Cortex of kidney (tissue), 1 donor: ENCODE measurements at places on chromosomes 16 and 17.

DNA sequence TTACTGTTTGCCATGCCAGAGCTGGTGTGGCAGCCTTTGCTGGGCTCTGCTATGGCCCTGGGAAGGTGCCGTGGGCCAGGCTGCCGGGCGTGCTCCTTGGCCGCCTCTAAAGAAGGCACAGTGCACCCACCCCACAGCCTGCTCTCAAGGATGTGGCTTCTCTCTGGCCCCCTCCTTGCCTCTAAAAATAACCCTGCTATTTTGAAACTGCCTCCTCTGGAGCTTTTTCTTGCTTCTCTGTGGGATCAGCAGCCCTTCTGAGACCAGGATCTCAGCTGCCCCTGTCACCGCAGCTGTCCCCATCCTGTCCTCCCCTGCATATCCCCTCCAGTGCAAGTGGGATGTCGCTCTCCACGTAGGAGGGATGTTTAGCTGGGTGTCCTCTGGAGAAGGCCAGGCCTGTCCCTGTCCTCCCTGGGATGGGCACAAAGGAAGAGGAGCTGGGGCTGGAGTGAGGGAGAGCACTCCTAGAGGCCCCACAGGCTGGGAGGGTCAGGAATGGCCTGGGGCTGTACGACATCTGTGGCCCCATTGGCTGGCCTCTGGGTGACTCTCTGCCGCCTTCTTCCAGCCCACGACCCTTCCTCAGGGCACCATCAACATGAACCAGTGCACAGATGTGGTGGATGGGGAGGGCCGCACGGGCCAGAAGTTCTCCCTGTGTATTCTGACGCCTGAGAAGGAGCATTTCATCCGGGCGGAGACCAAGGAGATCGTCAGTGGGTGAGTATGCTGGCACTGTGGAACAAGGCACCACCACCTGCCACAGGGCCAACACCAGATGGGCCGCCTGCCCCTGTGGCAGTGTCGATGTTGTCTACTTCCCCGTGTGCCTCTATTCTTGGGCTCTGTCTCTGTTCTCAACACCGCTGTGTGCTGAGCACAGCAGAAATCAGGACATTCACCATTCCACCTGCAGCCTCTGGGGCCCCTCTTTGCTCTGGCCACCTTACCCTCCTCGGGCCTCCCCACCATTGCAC lies 79.7 kb downstream of the PLD6 start:
- no peak for DNase-seq

DNA sequence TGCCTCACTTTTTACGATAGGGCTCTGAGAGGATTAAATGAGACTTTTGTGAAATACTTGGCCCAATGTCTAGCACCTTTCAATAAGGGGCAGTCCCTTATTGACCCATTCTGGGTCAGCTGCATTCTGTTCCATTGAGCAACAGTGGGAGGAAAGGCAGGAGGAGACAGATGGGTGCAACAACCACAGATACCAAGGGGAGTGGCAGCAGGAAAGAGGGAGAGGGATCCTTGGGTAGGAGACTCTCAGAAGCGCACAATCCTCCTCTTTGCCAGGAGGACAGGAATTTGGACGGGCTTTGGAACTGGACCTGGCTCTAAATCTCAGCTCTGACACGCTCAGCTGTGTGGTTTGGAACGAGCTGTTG lies 3.5 kb downstream of the PIPOX start:
- DNase-seq = no peak

DNA sequence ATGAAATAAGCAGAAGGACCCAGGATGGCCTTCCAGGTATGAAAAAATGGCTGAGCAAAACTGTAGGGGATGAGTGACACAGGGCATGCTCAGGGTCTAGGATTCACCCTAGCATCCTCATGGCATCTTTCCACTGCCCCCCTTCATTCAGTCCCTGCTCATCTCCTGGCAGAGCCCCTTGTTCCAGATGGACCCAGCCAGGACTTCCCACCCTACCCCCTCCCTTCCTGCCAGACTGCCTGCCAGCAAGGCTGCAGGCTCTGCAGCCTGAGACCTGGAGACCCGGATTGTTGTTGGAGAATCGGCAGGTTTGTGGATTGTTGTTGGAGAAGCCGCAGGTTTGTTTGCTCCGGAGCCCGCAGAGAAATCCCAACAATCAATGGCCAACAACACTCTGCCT lies 6.6 kb downstream of the SEZ6 start:
- DNase-seq = no peak

- DNase-seq = no peak
Measured at GRCh38 chr16:81939164-81940056, 71.9 kb downstream of the SDR42E1 start.

DNA sequence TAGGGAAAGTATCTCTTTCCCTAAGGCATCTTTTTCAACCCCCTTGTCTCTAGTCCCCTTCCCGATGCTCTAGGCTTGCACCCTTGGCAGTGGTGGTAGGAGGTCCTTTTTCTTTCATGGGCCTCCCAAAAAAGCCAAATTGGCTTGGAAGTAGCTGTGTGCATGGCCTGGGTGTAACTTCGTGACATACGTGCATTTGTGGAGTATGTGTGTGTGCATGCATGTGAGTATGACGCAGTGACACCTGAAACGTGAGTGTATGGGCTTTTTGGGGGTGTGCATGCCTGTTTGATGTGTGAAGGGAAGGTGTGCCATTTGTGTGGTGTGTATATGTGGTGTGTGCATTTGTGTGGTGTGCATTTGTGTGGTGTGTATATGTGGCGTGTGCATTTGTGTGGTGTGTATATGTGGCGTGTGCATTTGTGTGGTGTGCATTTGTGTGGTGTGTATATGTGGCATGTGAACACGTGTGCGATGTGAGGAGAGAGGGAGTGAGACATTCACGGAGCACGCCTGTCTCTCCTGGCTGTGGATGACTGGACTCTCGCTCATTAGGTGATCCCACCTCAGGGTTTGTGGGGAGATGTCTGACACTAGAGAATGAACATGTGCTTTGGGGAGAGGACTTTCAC lies 15.7 kb downstream of the IGFBP4 start:
- no peak for DNase-seq

GRCh38 chr16:79012671-79013434 lies 587.7 kb downstream of the MAF start:
- no peak for DNase-seq

- no peak for DNase-seq
Measured at GRCh38 chr17:42061646-42062487, 11.5 kb upstream of the C17orf113 start.

GRCh38 chr16:55700961-55701360 lies 45.2 kb downstream of the SLC6A2 start:
- no peak for DNase-seq

GRCh38 chr17:61149862-61150362 lies 249.7 kb upstream of the TBX2 start:
- no peak for DNase-seq

GRCh38 chr17:31521632-31522283 lies 130.3 kb downstream of the RAB11FIP4 start:
- no peak for DNase-seq

DNA sequence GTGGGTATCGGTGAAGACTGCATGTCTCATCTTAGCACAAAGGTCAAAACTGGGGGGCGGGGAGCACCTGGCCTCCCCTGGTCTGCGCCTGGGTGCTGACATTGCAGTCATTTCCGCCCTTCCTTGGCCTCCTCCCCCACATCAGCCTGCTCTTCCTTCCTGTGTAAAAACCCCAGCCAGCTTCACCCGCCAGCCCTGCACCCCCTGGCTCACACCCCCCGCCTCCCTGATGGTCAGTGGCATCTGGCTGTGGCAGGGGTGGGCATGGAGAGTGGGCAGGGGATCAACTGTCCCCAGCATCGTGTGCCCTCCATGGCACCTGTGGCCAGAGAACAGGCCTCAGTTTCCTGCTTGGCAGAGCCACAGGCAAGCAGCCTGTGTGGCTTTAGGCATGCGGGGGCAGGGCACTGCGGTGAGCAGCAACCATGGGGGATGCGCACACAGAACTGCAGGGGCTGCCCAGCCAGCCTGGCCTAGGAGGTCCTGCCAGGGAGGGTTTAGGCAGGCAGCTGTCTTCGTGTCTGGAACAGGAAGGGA lies 26.5 kb upstream of the LASP1NB start:
- DNase-seq = no peak

GRCh38 chr16:75385507-75386152 lies 47.7 kb downstream of the CFDP1 start:
- DNase-seq = no peak

DNA sequence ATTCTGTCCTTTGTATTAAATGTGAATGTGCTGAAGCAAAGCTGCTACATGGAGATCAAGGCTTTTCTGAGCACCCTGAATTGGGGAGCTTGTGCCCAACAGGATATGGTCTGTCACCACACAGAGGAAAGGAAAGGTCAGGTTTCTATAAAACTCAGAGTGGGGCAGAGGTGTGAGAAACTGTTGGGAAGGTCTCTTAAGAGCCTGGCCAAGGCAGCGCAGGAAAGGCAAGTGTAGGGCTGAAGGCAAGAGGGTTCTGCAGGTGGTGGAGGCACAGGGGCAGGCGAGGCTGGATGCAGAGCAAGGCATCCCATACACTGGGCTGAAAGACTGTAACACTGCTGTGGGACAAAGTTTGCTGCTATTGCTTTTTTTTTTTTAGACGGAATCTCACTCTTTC lies 8.1 kb downstream of the COX6A2 start:
- DNase-seq = no peak

DNA sequence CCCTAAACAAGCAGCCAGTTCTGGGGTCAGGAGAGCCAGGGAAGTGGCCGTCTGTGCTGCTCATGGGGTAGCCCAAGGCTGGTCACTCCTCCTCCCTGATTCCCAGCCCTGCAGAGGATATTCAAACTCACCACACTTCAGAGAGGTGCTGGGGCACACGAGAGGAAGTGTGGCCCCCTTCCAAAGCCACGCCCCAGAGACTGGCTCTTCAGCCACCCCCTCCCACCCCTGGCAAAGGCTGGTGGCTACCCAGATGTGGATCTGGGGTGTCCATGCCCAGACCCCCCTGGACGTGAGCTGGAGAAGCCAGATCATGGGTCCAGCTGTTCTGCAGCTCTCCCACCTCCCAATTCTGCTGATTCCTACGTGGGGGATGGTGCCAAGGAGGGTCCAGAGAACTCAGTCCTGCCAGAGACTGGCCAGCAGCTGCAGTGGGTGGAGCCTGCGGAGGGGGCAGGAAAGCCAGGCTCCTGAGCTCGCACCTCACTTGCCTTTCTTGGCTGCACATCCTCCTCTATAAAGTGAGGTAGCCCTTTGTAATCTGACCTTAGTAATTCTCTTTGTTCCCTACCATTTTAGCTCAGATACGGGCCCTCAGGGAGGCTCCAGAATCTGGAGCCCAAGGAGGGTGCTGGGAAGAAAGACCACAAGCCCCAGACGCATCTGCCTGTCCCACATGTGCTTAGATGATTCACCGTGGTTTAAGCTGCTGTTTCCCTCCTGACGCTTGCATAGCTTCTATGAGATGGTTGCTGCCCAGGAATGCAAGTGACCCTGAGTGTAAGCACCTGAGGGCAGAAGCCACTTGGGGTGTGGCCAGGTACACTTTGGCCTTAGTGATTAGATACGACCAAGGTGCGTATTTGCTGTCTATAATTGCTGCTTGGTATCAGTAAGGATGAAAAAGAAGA lies 15.3 kb downstream of the SDK2 start:
- no peak for DNase-seq

GRCh38 chr17:73274490-73274889 lies 12.8 kb upstream of the CPSF4L start:
- DNase-seq = no peak

DNA sequence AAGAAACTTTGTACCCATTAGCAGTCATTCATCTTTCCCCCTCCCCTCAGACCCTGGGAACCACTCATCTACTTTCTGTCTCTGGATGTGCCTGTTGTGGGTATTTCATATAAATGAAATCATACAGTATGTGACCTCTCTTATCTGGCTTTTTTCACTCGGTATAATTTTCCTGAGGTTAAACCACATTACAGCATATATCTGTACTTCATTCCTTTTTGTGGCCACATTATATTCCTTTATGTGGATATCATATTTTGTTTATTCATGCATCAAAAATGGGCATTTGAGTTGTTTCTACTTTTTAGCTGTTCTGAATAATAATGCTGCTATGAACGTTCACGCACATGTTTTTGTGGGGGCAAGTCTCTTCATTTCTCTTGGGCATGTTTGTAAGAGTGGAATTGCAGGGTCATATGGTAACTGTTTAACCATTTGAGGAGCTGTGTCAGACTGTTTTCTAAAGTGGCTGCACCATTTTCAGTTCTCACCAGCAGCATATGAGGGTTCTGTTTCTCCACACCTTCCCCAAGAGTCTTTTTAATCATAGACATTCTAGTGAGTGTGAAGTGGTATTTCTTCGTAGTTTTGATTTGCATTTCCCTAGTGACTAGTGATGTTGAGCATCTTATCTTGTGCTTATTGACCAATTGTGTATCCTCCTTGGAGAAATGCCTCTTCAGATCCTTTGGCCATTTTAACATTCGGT lies 3.8 kb downstream of the SNX29 start:
- DNase-seq = no peak

DNA sequence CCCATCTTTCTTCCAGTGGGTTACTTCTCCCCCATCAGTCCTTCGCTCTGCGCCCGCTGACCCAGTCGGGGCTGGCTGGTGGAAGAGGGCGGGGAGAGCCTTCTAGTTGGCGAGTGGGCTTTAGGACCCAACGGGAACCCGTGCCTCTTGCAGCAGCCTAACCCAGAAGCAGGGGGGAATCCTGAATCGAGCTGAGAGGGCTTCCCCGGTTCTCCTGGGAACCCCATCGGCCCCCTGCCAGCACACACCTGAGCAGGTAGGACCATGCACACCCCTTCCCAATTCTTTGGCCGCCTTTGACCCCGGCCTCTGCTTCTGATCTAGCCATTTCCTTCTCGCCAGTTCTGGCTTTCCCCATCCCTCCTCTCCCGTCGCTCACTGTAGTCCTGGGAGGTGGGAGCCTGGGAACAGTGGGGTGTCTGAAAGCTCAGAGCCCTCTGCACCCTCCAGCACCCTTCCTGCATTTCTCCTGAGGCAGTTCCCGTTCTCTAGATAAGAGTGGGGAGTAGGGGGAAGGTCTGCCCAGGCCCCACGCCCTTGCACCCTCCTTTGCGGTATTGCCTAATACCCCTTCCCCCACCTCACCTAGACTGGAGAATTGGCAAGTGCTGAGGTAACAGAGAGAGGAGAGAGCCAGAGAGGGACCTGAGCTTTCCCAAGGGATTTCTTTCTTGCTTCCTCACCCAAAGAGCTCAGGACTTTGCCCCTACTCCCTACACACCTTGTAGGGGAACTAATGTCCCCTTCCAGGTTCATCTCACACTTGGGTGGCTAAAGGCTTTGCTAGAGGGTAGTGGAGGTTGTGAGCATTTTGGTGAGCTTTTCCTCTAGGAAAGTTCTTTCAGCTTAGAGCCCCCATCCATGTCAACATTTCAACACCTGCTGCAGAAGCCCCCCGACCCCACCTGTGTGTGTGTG lies at the start of gene RARA:
Gene RARA, plus strand, starts transcription at position 150 of the 918 bp plus-strand sequence. CDS start 22,039 bp downstream, outside the sequence.
- no peak for DNase-seq
